ENCODE measurements at places on chromosomes 4 and X.

DNA sequence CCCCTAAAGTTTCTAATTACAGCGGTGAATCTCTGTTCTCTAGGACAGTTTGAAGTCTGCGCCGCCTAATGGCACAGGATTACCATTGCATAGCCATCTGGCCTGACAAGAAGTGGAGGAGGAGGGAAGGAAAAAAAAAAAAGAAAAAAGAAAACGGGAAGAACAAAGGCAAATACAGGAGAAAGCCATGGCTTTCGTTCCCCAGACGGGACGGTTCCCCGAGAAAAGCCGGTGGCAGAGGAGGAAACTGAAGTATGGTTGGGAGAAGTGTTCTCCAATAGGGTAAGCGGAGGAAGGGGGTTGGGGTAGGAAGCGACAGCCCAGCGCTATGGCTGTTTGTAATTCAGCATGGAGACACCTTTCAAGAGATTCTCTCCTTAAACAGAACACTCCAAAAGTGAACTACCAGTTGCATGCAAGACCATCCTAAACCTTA lies 80.8 kb downstream of the HMGN5 start:
- DNase-seq = peak; percentile 34

DNA sequence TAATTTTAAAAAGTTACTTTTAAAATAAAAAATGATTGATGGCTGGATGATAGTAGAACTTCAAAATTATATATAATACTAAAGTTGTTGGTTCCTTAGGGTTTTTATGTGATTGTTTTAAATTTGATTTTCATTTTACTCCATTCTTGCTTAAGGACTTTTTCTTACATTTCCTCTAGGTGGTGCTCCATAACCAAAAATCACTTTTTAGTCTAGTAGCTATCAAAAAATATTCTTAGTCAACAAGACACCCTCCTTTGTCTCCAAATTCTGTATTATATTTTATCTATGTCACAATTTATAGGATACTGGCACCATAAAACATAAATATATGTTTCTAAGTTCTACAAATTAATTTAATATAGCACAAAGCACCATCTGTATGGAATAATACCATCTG lies 67.2 kb upstream of the BRWD3 start:
- no peak for DNase-seq

DNA sequence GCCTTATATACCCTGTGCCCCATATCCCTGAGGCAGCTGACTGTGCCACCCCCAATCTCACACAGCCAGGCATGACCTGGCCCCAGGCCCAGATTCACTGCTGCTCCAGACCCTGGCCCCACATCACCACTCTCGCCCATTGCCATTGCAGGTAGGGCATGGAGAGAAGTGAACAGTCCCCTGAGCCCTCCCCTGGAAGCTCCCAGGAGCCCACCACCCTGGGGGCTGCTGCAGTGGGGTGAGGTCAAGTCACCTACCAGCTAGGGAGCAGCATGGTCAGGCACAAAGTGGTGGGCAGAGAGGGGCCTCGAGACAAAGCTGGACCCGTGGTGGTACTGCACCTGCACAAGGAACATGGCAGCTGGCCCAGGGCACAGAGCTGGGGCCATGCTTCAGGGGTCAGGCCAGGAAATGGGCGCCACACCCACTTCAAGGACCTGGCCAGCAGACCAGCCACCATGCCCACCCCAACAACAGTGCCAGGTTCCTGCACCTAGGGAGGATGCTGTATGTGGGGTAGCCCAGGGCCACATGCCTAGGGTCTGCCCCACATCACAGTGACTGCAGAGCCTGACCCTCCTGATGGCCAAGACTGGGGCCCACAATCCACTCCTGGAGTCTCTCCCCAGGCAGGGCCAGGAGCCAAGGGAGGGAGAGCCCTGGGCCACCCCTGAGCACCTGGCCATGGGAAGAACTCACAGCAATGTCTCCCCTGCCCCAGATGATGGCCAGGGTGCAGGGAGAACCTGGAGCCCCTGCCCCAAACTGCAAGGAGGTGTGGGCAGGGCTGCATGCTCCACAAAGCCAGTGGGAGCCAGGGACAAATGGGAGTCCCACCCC lies 58.5 kb downstream of the COX18 start:
- no peak for DNase-seq

GRCh38 chrX:40759374-40759773 lies 24.0 kb upstream of the MED14 start:
- no peak for DNase-seq

- no peak for DNase-seq
Measured at GRCh38 chr4:147578051-147578476, 39.1 kb upstream of the TMEM184C start.

DNA sequence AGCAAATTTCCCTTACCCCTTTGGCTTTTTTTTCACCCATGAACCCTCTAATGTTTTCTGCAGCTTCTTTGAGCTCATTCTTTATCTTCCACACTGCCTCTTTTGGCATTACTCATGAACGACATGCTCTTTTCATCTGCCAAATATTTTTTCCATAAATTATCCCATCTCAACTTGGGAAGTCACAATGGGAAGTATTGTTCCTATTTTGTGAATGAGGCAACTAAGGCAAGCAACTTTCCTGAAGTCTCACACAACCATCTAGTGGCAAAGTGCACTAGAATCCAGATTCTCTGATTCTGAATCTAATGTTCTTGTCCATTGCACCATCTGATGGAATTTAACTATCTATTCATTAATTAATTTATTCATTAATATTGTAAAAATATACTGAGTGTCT lies 625 bp downstream of the RTL9 start:
- no peak for DNase-seq

- DNase-seq = no peak
Measured at GRCh38 chrX:119735467-119735866, 22.9 kb upstream of the SOWAHD start.

- DNase-seq = no peak
Measured at GRCh38 chrX:134158821-134159512, 78.0 kb upstream of the CCDC160 start.

- peak; percentile 99 for DNase-seq
Measured at GRCh38 chrX:17736856-17737709, at the start of gene SCML1. SCML1 (plus strand) TSS chrX:17737493; CDS start chrX:17744187, 6,694 bp downstream.

DNA sequence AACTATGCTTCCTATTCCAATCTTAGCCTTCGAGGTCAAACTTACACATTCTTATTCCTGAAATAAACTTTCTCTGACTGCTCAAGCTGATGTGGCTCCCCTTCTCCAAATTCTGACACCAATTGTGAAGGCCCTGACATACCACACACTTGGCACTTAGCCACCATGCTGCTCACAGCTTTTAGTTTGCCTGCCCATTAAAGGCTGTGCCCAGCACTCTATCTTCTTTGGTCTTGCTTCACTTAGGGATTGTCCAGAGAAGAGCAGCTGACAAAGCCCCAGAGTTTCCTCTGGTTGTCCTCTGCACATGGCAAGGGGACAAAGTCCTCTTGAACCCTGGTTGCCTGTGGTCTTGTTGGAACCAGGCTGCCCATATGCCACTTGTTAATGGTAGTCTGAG lies 126.1 kb downstream of the ARHGEF9 start:
- DNase-seq = no peak

GRCh38 chr4:154044108-154044531 lies 255.2 kb upstream of the SFRP2 start:
- DNase-seq = no peak

- peak; percentile 91 for DNase-seq
Measured at GRCh38 chr4:98929341-98930267, 671 bp upstream of the EIF4E start.

- DNase-seq = no peak
Measured at GRCh38 chr4:27305246-27305645, 444.6 kb downstream of the STIM2 start.

DNA sequence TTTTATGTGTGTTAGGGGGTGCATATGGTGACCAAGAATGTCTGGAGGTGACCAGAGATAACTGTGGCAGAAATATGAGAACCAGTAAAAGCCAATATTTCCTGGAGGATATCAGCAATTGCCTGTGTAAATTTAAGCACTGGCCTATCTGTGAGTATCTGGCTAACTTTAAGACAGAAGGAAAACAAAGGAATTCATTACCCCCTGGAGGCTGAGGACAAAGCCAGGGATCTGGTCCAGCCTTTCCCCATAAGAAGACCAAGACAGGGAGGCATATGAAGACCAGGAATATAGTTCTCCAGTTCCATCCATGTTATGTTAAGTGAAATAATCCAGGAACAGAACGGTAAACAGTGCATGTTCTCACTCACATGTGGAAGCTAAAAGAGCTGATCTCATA lies 49.2 kb downstream of the MFAP3L start:
- DNase-seq = no peak

DNA sequence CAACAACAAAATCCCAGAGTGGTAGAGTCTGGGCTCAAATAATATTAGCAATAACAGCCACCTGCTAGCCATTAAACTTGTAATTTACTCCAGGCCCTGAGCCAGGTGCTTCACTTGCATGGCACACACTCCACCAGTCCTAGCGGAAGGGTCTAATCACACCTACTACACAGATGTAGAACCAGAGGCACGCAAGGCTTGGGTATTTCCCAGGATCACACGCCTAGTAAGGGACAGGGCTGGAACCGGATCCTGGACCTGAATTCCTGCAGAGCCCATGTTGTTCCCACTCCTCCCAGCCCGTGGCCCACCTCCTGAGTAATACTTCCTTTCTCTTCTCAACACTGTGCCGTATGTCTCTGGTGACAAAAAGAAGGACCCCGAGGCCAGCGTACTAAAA lies 5.7 kb downstream of the MAGEA1 start:
- DNase-seq = no peak

DNA sequence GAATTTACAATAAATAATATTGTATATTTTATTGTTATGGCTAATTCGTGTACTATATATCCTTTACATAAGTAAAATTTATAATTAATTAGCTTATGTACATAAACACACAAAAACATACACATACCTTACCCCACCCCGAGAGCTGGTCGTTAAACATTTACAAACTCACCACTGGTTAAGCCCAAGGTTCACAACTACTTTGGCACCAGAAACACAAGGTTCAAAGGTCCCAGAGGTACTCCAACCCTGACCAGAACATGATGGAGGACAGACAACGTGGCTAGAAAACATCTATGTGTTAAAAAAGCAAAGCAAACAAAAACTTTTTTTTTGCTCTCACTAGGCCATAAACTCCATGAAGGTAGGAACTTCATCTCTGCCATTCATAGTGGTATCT lies 37.7 kb downstream of the SLC25A5 start:
- DNase-seq = no peak

DNA sequence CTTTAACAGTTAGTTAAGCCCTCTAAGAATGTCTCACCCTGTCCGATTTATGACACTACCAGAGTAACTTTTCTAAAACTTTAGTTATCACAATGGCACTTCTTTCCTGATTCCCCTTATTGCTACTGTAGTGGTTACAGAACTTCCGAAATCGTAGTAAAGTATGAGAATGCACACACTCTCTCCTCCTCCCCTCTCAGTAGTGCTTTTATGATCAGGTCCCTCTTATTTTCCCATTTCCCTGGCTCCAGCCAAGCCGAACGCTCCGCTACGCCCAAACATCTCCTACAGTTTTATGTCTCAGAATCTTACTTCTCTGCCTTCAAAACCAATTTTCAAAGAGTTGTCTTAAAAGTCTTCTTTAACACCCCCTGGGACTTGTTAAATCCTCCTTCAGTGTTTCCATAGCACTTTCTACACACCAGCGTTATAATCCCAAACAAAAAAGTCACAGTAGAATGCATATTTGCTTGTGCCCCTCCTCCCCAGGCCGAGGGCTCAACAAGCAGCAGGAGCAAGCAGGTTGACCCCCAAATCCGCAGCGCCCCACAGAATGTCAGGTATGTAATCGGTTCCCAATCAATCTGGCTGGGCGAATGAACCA lies 671 bp downstream of the HPF1 start:
- DNase-seq = no peak

DNA sequence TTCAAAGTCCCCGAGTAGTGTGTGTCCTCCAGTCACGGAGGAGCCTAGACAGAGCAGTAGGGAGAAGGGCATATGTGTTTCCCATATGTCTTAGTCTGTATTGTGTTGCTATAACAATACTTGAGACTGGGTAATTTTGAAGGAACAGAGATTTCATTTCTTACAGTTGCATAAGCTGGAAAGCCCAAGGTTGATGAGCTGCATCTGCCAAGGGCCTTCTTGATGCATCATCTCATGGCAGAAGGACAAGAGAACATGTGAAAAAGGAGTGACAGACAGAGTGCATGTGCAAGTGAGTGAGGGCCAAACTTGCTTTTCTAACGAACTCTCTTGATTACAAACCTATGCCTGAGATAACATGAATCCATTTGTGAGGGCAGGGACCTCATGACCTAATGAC lies 243.4 kb downstream of the ARHGAP10 start:
- DNase-seq = peak; percentile 38

DNA sequence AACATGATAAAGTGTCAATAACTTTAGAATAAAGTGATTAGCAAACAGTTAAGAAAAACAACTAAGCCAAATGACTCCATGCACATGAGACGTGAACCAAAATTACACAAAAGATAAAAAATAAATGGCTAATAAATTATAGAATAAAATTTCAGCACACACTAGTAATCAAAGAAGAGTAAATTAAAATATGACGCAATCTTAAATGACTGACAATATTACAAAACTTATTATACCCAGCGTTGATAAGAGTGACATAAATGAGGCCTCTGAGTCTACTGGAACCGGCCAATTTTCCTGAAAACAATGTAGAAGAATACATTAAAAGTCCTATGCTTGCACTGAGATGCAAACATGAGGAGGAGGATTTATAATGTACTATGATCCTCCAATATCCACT lies 187.4 kb downstream of the DHX15 start:
- no peak for DNase-seq

DNA sequence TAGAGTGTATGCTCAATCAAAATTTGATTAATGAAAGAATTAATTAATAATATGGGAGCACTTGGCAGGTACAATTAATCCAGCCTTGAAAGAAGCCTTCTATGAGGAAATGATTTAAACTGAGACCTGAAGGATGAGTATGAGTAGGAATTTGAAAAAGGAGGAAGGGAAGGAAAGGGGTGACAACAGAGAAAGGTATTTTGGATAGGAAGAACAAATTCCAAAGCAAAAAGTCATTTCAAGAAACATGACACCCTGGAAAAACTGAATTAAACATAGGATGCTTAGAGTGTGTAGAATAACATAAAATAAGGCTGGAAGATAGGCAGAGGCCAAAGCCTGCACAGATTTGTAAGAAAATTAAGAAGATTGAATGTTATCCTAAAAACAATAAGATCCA lies 29.6 kb downstream of the PHOX2B start:
- DNase-seq = no peak

- no peak for DNase-seq
Measured at GRCh38 chr4:8090312-8090711, 68.3 kb downstream of the ABLIM2 start.

GRCh38 chr4:41102414-41103092 lies 111.8 kb downstream of the APBB2 start:
- no peak for DNase-seq

GRCh38 chrX:24178441-24178840 lies 28.9 kb downstream of the ZFX start:
- no peak for DNase-seq

DNA sequence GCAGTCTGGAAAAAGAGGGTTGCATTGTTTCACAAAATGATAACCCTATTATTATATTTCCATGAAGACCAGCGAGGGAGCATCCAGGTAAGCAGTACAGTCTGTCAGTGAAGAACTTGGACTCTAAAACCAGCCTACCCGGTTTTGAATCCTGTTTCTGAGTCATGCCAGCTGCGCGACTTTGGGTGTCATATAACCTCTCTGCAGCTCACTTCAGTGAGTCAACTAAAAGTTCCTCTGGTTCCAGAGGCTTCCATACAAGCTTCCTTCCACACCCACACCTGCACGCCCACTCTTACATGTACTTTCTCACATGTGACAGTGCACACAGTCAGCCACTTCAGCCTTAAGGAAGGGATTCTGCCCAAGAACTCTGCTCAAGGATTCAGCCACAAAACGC lies 49.8 kb upstream of the PRPS2 start:
- DNase-seq = no peak

- no peak for DNase-seq
Measured at GRCh38 chrX:11611965-11612364, 53.8 kb downstream of the ARHGAP6 start.

All from tibial artery (tissue), 4 donors.